Hematopoietic multipotent progenitor cell treated with erythropoietin and hydrocortisone succinate and interleukin-3 and kit ligand, for 4 days (in vitro differentiated cells): ENCODE measurements at places on chromosomes 3 and 15.

- no peak for DNase-seq
These were observed 376.1 kb upstream of the CFAP20DC start for GRCh38 chr3:59425942-59426341.

GRCh38 chr3:39494781-39495180 lies 27.3 kb downstream of the MOBP start:
- DNase-seq: no peak

DNA sequence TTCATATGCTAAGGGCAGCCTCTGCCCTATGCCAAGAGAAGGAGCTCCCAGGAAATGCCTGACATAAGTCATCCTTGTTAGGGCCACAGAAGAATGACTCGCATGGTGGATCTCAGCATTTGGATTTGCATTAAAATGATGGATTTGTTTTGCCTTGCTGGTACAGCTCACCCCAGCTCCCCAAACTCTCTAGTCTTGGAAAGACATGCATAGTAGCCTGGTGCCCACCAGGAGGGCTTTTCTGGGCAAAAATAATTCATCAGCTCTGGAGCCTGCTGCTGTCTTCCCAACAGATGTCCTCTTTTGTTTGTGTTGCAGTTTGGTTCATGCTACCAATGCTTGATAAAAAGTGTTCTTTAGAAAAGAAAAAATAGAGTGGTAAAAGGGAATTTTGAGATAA lies 833.0 kb downstream of the AGBL1 start:
- no peak for DNase-seq

DNA sequence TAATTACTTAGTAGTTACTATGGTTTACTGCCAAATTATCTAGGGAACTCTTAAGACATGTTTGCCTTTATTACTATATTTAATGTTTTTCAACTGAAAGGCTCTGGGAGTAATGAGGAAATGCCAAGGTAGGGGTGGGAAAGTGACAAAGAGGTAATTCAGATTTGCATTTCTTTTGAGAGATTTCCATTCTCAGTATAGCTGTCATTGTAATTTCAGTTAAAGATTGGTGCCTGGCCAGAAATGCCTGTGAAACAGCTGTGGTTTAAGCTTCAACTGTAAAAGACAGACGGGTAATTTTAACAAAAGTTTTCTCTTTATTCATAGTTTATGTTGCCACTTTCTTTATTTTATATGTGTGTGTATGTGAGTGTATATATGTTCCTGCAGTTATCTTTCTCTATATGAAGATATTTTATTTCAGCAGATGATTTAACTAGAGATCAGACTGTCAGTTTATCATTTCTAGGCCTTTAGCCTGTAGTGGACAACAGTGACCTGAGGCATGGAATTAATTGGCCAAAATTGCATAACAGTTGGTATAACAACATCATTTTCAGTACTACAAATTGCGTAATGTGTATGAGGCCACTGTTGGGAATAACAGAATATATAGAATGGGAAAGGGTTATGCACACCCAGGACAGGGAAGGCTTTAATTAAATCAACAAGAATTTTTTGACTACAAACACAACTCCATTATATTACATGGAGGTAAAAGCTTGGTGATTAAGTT lies 119.0 kb downstream of the BBX start:
- DNase-seq: peak; percentile 23

DNA sequence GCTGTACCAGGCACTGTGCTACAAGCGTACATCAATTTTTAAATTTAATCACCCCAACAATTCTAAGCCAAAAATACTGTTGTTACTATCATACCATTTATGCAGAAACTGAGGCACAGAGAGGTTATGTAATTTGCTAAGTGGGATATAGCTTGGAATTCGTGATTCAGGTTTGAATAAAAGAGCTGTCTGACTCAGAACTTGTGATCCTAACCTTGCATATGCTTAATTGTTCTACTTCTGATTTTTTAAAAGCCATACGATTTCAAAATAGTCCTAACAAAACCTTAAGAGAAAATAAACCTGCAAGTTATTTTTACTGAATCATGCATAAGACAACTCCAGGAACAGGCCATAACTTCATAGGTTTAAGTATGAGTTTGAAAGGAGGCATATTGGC lies 498.0 kb upstream of the CFAP20DC start:
- DNase-seq: no peak

- DNase-seq: no peak
These were observed 79.3 kb downstream of the RPL22L1 start for GRCh38 chr3:170790647-170791046.

GRCh38 chr3:33581666-33582065 lies 136.4 kb downstream of the CLASP2 start:
- no peak for DNase-seq

DNA sequence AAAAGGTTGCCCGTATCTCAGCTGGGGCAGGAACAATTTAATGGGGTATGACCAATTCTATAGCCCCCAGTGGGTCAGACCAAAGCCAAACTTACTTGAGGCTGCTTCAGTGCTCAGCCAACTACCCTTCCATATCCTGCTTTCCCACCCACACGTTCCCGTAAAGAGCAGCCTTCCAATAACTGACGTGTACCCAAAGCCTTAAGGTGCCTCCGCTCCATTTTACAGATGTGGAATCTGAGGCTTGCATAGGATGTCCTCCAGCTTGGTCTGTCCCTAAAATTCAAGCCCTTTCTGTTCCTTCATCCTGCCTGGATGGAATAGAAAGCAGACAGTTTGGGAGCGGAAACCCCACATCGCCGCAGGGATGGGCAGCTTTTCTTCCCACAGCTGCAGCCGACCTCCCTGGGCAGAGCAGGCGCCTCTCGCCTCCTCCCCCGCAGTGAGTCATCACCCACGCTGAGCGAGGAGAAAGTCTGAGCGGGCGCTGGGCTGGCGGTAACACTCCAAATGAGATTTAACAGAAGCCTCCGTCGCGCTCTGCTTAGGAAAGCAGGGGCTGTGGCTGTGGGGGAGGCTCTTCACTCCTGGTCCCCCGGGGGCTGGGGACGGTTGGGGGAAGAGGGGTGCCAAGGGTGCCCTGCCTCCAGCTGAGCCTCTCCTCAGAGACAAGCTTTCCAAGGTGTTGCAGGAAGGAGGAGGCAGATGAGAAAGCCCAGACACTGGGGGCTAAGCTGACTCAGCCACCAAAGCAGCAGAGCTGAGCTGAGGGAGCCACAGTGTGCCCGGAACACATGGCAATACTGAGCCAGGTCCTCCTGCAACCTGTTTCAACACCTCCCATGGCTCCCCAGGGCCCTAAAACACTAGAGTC lies 57.8 kb upstream of the HRH1 start:
- DNase-seq: peak; percentile 74

GRCh38 chr15:30043211-30043655 lies 39.5 kb upstream of the GOLGA8J start:
- DNase-seq: peak; percentile 9

DNA sequence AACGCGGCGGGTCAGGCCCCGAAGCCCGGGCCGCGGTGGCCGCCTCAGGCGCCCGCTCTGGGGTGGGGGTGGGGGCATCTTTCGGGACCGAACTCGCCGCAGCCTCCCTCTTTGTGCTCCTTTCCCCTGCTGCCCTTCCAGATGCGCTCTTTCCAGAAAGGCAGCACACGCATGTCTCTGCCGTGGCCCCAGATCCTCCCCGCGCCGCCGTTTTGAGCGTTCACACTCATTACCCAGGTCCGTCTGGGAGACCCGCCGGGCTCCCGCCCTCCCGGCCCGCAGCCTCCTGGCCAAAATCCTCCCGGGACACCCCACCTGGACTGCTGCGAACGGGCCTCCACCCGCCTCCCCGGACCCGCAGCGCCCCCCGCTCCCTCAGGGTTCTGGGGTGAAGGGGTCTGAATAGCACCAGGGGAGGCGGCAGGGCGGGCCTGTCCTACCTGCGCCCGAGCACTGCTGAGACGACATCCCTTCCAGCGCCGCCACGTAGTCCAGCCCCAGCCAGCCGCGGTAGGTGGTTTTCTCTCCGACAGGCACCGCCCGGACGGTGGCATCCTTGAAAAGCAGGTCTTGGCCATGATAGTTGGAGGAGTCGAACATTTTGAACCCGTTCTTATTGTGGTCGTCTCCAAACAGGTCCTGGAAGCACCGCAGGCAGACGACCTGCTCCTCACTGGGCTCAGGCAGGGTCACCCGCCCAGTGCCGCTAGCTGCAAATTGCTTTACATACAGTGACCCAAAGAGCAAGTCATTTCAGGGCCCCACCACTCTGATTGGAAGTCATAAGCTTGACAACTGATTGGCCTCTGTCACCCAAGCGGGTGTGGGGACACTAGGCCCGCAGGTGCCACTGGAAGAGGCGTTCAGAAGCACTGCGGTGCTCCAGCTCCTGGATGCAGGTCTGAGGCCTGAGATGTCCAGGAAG lies 25.9 kb downstream of the MELTF start:
- DNase-seq: peak; percentile 58

DNA sequence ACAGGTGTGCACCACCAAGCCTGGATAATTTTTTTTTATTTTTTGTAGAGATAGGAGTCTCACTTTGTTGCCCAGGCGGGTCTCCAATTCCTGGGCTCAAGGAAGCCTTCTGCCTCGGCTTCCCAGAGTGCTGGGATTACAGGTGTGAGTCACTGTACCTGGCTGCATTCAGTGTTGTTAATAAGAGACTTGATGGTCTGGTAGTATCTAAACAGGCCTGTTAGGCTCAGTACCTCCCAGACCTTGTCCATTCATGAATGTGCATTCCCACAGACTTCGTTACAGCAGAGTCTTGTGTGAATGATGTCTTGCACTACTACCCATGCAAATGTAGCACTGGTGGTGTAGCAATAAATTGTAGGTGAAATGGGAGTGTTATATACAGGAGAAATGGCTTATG lies 17.7 kb downstream of the CMTM8 start:
- DNase-seq: no peak

GRCh38 chr3:61877359-61878138 lies 316.2 kb downstream of the PTPRG start:
- DNase-seq: peak; percentile 1
